ENCODE measurements at places on chromosomes 2 and 18.
A peak's percentile ranks its signal among the peaks of the same experiment; 100 is the strongest.

GRCh38 chr2:68994864-68995263, 18.1 kb upstream of the ANTXR1 start:
- DNase-seq: no peak

- no peak for DNase-seq
Observed at GRCh38 chr2:170862286-170862902, 45.7 kb downstream of the GAD1 start.

DNA sequence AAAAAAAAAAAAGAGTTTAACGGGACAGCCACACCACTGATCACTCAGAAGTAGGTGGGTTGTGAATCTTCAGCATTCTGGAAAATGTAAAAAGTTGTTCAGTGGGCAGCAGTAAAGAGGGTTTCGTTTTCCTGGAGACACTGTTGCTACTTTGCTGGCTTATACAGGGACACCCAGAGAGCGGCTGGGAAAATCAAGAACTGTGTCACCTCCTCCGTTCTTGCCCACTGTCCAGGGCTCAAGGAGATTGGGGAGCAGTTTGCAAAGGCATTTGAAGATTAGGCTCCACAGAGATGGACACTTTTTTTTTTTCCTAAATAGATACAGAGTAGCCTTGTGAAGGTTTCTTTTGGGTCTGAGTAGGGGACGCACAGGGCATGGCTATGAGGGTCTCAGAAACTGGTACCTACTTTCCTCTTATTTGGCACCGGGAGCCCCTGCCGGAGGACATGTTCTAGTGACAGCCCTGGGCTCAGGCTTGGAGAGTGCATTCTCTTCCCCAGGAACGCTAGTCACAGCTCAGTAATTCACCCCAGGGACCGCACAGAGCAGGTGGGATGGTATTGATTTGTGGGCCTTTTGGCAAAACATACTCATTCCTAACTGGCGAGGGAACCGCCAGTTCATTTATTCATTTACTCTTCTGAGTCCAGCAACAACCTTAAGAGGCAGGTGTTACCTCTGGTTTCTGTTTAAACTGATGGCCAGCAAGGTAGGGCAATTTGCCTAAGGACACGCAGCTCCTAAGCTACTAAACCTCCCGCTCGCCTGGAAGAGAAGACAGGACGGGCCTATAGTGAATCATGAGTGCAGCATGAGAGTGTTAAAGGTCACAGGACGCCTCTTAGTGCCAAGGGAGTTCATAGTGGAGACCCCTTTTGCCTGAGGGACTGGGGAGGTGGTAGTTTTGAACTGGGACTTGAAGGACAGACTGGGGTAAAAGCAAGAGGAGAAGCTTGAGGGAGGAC, 53.1 kb downstream of the HPCAL1 start:
- DNase-seq: no peak

GRCh38 chr2:147792966-147793617, 51.7 kb upstream of the ACVR2A start:
- DNase-seq: no peak

DNA sequence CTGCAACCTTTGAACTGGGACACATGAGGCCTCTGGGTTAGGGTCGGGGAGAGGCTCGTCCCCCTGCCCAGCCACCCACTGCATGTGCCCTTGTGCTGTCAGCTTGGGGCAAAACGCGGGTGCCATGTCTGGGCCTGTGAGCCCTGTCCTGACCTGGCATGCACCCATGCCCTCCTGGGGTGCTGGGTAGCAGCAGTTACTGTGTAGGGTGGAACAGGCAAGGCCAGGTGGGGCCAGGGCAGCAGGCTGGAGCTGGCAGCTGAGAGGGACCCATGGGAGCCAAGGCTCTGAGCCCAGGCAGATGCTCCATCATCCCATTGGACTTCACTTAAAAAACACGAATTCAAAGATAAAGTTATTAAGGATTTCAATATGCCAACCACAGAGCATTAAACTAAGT, 133.8 kb upstream of the REV1 start:
- DNase-seq: no peak

DNA sequence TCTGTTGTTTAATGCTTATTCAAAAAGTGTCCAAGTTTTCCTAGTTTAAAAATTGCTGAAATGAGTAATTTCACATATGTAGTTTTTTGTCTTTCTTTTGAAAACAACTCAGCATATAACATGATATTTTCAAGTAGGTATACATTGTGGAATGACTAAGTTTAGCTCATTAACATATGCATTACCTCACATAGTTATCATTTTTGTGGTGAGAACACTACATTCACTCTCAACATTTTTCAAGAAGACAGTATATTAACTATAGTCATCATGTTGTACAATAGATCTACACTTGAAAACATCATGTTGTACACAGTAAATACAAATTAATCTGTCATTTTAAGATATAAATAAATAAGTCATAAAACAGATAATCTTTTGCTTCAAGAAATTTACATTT, 340.0 kb downstream of the CCDC85A start:
- no peak for DNase-seq

DNA sequence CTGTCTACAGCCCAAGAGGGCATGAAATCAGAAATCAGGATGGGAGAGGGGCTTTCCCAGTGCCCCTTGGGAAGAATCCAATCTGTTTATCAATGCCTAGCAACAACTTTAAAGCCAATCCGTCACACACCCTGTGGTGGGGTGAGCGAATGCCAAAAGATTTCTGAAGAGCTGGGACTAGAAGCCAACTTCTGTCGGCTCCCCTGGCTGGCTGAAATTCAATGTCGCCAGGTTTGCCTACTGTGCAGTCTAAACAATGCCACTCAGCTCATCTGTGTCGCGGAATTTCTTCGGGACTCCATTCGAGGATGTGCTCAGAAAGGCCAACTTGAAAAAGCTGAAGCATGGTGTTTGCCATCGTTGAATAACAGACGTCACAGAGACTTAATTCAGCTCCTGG, 31.5 kb upstream of the NCKAP5 start:
- DNase-seq: no peak

DNA sequence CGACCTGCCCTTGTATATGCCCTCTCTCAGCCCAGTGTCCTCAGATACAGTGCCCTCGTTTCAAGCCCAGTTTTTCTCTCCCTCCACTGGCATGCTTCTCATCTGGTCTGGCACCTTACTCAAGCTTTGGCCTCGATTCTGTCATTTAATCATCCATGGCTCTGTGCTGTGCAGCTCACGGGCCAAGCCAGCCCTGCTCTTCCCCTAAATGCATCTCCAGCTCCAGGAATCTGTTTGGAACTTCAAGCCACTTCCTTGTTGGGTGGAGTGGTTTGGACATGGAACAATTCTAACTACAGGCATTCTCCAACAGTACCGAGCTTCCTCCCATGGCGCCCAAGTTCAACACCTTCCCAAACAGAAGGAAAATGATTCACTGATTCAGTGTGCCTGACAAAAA, 76.7 kb upstream of the ZNF397 start:
- DNase-seq: no peak

DNA sequence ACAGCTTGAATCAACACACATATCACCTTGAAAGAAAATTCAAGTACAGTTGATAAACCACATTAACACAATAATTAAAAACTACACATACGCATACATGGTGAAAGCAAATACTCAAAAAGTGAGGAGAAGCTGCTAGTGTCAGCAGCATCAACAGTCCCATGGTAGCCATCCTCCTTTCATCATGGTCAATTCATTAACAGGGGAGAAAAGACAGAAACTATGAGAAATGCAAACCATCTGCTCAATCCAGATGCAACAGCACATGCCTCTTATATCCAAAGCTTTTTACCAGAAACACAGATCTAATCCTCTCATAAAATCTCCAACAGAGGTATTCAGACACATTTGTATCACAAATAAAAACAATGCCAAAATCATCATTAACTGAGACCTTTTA, 81.9 kb upstream of the CHRNA1 start:
- DNase-seq: no peak

GRCh38 chr2:157898591-157898996, 22.5 kb upstream of the ACVR1 start:
- DNase-seq: peak; percentile 26

DNA sequence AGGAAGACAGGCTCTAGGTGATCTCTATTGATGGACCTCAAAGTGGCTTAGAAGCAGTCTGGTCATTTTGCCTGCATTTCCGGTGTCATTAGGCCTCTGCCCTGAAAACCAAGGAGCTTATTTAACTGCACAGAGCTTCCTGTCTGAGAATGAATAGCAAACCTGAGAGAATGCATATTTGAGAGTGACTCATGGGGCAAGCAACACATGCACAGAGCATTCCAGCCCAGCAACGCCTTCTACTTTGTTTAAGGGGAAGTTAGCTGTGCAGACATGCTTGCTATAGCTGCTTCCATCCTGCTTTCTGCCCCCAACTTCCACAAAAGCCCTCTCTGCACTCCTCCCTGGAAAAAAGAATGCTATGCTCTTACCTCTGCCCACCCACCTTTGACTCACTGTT, 232.8 kb downstream of the GRB14 start:
- DNase-seq: no peak

DNA sequence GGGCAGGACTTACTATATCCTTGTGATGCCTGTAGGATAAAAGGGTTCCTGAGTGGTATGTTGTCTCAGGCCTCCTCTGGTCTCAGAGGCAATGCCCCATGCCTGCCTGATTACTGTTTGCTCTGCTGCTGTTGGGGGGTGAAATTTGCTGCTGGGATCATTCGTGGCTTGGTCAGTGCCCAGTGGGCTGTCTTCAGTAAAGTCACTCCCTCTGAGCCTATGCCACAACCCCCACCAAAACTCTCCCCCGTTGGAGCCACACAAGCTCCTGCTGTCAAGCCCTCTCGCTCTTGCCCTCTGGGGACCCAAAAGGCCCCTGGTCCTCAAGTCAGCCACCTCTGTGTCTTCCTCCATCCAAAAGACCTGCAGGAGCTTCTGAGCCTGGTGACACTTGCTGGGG, 38.6 kb upstream of the TGIF1 start:
- DNase-seq: no peak

DNA sequence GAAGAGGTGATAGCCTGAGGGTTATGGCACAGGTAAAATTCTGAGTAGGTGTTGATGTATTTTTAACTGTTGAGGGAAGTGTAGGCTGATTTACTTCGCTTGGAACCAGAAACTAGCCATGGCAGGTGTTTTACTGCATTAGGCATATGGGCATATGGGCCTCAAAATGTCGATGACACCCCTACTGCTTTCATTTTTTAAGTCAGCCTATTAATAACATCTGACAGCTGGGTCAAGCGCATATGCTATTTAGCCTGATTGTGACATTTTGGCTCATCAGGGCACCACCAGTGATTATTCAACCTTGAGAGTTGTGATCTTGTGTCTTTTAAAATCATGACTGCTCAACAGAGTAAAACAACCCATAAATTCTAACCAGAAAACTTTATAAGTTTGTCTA, 1396.9 kb upstream of the NXPH2 start:
- DNase-seq: no peak

- DNase-seq: no peak
Observed at GRCh38 chr18:53698907-53699306, 525.6 kb downstream of the MBD2 start.

DNA sequence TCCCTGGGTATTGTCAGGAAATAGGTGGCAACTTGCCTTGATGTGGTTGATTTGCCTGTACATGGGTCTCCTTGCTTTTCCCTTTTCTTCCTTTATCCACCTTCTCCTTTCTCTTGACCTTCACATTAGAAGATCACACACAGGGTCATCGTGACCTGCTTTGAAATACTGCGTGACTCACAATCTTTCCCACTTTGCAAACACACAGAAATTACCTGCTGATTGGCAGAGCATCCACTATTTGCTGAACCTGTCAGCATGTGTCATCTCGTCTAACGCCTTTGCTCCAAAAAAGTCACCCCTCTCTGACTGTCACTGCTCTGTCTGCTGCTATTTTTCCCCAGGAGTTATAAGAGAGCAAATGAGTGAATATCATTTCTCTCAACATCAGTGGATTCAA, 60.8 kb downstream of the MYO3B start:
- DNase-seq: no peak

GRCh38 chr2:191598296-191598695, 79.6 kb upstream of the NABP1 start:
- no peak for DNase-seq

- no peak for DNase-seq
Observed at GRCh38 chr2:88959480-88960204, 268.2 kb downstream of the RPIA start.

Data from stimulated activated CD8-positive, alpha-beta memory T cell treated with anti-CD3 and anti-CD28 coated beads, Interleukin-4, amount 100 ng/mL, for 1 hour (primary cell).